SK-N-SH (cell line): ENCODE measurements at places on chromosomes 7 and 10.

DNA sequence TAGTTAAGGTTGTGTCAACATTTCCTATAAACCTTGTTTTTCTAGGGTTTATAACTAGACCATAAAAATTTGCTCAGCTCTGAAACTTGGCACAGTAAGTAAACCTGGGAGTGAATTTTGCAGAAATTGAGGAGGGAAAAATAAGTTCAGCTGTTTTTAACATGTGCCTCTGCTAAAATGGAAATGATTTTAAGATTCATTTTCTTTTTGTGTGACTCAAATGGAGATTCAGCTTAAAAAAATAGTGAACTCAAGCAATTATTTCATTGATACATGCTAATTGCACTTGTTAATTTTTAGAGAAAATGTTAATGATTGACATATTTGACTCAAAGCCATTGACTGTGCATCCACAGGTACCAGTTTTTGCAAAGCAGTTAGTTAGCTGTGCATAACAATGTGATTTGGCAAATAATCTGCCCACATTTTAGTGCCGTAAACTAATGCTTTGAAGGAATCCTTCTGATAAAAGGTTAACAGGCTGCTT, 68.5 kb upstream of the ZNF438 start:
- no peak overlapping the region for H3K4me3 ChIP-seq
- H3K36me3 ChIP-seq: no peaks in the 10 kb centered on the region
- no peak overlapping the region for H3K27ac ChIP-seq
- no peaks in the 10 kb centered on the region for H3K27me3 ChIP-seq

GRCh38 chr10:124385627-124386185, 33.0 kb downstream of the OAT start:
- H3K36me3 ChIP-seq: no peaks in the 10 kb centered on the region
- no peak overlapping the region for H3K4me3 ChIP-seq
- peaks cover 6% of the 10 kb centered on the region; the same call in 1 of the 2 replicates for H3K4me1 ChIP-seq
- H3K27me3 ChIP-seq: no peaks in the 10 kb centered on the region
- peak; percentile 11 for DNase-seq

- H3K4me1 ChIP-seq: no peaks in the 10 kb centered on the region
- no peaks in the 10 kb centered on the region for H3K36me3 ChIP-seq
- no peak for DNase-seq
- H3K27ac ChIP-seq: no peak overlapping the region
- H3K4me3 ChIP-seq: no peak overlapping the region
Measured at GRCh38 chr7:51270965-51271364, 45.6 kb downstream of the COBL start.

DNA sequence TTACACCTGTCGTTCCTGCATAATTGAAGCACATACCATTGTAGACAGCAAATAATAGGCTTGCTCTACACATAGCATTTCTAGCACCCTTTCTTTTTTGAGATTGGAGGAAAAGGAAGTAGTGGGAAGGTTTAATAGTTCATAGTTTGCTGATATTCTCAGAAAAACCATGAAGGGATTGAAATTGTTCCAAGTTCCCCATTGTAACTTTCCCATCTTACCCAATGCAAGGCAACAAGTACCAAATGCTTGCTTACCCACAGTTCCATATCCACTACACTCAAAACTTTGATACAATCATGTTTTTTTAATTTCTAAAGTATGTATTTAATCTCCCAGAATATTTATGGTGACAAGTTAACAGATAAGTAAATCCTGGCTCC, 13.8 kb downstream of the CYP3A5 start:
- H3K27me3 ChIP-seq: no peaks in the 10 kb centered on the region
- no peak overlapping the region for H3K4me3 ChIP-seq
- no peak for DNase-seq
- no peaks in the 10 kb centered on the region for H3K36me3 ChIP-seq

DNA sequence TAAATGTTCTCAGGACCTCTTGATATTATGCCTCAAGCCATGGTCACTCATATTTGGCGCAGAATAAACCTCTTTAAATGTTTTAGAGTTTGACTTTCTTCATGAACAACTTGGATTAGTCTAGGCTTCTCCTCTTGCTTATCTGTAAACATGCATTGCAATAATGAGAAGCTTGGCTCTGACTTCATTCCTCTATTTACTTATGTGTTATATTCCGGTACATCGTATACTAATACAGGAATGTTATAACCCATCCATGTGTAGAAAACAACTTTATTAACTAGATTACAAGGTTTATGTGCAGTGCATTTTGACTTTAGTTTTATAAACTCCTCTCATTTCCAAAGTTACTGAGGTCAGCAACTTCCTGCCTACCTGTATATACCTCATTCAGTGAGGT, 944.3 kb upstream of the GHITM start:
- no peak overlapping the region for H3K27ac ChIP-seq
- H3K4me1 ChIP-seq: no peaks in the 10 kb centered on the region; the same call in 1 of the 2 replicates
- no peaks in the 10 kb centered on the region for H3K27me3 ChIP-seq
- no peak overlapping the region for H3K4me3 ChIP-seq
- no peaks in the 10 kb centered on the region for H3K36me3 ChIP-seq

DNA sequence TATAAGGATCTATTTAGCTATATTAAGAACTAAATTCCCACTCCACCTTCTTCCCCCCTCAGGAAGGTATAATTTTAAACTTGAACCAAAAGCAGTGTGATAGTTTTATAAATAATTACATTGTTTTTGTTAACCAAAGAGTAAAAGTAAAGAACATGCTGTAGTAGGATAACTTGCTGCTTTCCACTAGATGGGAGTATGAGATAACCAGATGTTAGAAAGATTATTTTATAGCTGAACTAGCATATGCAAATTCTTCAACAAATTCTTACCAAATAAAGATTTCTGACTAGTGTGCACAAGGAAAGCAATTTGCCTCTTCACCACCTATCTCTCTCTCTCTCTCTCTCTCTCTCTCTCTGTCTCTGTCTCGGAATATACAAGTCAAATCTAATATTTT, 31.8 kb downstream of the TES start:
- H3K27ac ChIP-seq: no peak overlapping the region
- no peak for DNase-seq
- peaks cover 7% of the 10 kb centered on the region for H3K4me1 ChIP-seq

DNA sequence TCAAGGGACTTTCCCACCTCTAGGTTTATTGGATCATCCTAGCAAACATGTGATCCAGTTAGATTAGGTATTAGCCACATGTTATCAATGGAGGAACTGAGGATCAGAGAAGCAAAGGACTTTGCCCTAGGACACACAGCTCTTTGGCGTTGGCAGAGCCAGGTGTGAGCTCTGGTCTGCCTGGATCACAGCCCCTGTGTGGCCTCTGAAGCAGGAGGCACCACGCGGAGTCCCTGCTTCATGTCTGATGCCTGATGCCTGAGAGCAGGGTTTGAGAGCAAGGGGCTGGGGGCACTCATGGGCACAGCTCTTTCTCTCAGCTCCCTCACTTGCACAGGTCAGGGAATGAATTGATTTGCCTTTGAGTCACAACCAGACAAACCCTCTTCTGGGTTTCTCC, 64.7 kb upstream of the CTBP2 start:
- H3K27ac ChIP-seq: no peak overlapping the region
- H3K36me3 ChIP-seq: no peaks in the 10 kb centered on the region
- no peak for DNase-seq

DNA sequence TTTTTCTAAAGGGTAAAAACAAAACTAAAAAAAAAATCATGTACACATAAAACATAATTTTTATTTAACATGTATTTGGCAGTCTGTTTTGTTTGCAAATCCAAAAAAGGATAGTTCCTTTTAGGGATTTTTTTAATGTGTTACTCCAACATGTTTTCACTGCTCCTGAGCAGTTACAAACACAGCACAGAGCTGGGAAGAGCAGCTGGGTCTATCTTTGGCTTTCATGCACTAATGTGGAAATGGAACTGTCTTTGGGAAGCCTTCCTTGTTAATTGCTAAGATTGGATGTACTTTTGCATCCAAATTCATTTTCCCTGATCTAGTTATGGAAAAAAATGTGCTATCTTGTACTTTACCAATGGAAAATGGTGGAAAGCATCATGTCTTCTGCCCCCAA, 1035.1 kb downstream of the CNTNAP2 start:
- no peaks in the 10 kb centered on the region for H3K36me3 ChIP-seq
- no peak for DNase-seq
- H3K27ac ChIP-seq: no peak overlapping the region
- H3K27me3 ChIP-seq: no peaks in the 10 kb centered on the region
- no peaks in the 10 kb centered on the region for H3K4me1 ChIP-seq

DNA sequence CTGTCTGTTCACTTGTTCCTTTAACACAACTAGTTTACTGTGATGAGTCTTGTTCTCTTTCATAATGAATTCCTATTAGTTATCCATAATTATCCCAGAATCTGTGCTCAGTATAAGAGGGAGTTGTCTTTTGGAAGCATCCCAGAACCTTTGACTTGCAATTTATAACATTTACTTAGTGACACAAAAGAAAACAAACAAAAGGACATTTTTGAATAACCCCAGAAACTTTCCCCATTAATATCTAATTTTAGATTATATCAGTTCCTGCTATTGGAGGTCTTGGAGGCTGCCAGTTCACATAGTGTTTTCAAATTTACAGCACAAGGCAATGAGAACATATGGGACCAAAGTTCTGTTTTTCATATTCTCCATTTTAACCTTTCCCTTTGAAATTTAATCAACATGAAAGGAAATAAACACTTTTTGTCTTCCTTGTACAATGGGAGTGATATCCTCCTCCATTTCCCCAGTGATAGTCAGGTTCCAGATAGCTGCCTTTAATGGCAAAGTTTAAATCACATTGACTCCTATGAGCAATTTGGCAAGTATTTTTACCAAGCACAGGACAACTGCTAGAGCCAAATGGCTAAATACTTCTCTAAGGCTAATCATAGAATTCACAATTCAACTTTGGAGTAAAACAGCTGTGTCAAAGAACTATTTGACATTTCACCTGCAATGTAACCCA, 37.1 kb upstream of the GNAT3 start:
- no peaks in the 10 kb centered on the region for H3K27me3 ChIP-seq
- no peak overlapping the region for H3K27ac ChIP-seq
- H3K36me3 ChIP-seq: no peaks in the 10 kb centered on the region
- no peak overlapping the region for H3K4me3 ChIP-seq
- H3K4me1 ChIP-seq: no peaks in the 10 kb centered on the region

DNA sequence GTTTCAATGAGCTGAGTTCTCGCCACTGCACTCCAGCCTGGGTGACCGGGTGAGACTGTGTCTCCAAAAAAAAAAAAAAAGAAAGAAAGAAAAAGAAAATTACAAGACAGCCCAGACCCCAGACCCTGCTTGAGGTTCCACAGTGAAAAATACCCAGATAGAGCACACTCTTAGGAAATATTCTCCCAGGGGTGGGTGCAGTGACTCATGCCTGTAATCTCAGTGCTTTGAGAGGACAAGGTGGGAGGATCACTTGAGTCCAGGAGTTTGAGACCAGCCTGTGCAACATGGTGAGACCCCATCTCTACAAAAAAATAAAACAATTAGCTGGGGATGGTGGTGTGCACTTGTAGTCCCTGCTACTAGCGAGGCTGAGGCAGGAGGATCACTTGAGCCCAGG, 41.1 kb upstream of the GTF2IRD1 start:
- peaks cover 4% of the 10 kb centered on the region for H3K36me3 ChIP-seq
- H3K4me3 ChIP-seq: no peak overlapping the region
- H3K27ac ChIP-seq: no peak overlapping the region
- H3K4me1 ChIP-seq: no peaks in the 10 kb centered on the region
- DNase-seq: no peak

- DNase-seq: peak; percentile 41
- H3K36me3 ChIP-seq: no peaks in the 10 kb centered on the region
- H3K27me3 ChIP-seq: no peaks in the 10 kb centered on the region
- H3K27ac ChIP-seq: no peak overlapping the region
- peaks cover 5% of the 10 kb centered on the region for H3K4me1 ChIP-seq
- no peak overlapping the region for H3K4me3 ChIP-seq
Measured at GRCh38 chr10:114694752-114695151, 36.7 kb upstream of the ABLIM1 start.

- H3K4me1 ChIP-seq: peaks cover 5% of the 10 kb centered on the region; the same call in 1 of the 2 replicates
- no peak overlapping the region for H3K4me3 ChIP-seq
- DNase-seq: peak; percentile 44
- H3K36me3 ChIP-seq: no peaks in the 10 kb centered on the region
- H3K27me3 ChIP-seq: no peaks in the 10 kb centered on the region
Measured at GRCh38 chr10:50421026-50421719, 169.9 kb upstream of the ASAH2 start.

- no peak overlapping the region; the same call in 1 of the 2 replicates for H3K4me3 ChIP-seq
- H3K27ac ChIP-seq: no peak overlapping the region
- DNase-seq: no peak
- H3K4me1 ChIP-seq: peaks cover 5% of the 10 kb centered on the region
- H3K27me3 ChIP-seq: no peaks in the 10 kb centered on the region
- H3K36me3 ChIP-seq: peaks cover 6% of the 10 kb centered on the region; the same call in 1 of the 2 replicates
Measured at GRCh38 chr7:6056616-6057015, 25.4 kb downstream of the ANKRD61 start.

GRCh38 chr10:75542906-75543305, 111.5 kb downstream of the LRMDA start:
- H3K36me3 ChIP-seq: no peaks in the 10 kb centered on the region
- H3K27ac ChIP-seq: peak overlapping the region; percentile 38; the same call in 1 of the 2 replicates
- DNase-seq: peak; percentile 51

GRCh38 chr7:106658316-106659165, 2.4 kb downstream of the CCDC71L start:
- DNase-seq: no peak
- peak overlapping the region; percentile 71 for H3K4me3 ChIP-seq
- H3K36me3 ChIP-seq: peaks cover 30% of the 10 kb centered on the region
- H3K27me3 ChIP-seq: no peaks in the 10 kb centered on the region
- H3K4me1 ChIP-seq: peaks cover 20% of the 10 kb centered on the region

DNA sequence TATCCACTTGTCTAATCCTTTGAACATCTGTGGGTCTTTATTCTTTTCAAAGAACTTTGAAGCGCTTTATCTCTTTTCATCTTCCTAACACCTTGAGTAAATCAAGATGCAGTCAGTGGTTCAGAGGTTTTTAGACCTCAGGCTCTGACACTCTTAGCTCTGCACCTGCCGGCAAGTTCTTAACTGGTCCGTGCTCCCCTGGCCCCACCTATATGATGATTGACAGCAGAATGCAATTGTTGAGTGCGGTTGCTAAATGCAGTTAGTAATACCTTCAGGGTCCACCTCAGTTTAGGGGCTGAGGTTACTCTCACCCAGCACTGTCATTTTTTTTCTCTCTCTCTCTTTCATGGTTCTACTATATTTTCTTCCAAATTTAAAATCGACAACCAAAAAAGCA, 854.2 kb upstream of the AUTS2 start:
- no peaks in the 10 kb centered on the region for H3K36me3 ChIP-seq
- no peak overlapping the region for H3K27ac ChIP-seq
- no peak overlapping the region for H3K4me3 ChIP-seq
- H3K27me3 ChIP-seq: no peaks in the 10 kb centered on the region
- no peaks in the 10 kb centered on the region for H3K4me1 ChIP-seq

DNA sequence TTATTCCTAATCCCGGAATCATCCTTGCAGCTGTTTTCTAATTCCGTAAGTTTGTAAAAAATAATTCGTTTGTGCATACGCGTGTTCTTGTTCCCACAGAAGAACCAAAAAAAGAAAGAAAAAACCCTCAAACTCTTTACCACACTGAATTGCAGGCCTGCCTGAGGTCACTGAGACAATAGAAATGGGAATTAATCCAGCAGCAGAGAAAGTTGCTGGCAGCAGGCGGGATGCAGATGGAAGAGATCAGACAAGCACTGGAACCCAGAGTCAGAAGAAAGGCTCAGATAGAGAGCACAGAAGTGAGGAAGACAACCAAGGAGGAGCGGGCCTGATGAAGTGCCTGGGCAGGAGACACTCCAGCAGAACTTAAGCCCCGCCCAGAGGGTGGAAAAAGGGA, 141.5 kb upstream of the VWC2 start:
- H3K36me3 ChIP-seq: no peaks in the 10 kb centered on the region
- no peak overlapping the region for H3K27ac ChIP-seq
- no peak overlapping the region for H3K4me3 ChIP-seq
- DNase-seq: no peak
- peaks cover 6% of the 10 kb centered on the region; the same call in 1 of the 2 replicates for H3K4me1 ChIP-seq
- 0 out of 2 replicates have a peak, but pooled peaks cover 10% of the 10 kb centered on the region for H3K27me3 ChIP-seq

GRCh38 chr10:30039567-30039966, 19.8 kb downstream of the JCAD start:
- H3K36me3 ChIP-seq: peaks cover 79% of the 10 kb centered on the region
- H3K27ac ChIP-seq: no peak overlapping the region
- DNase-seq: peak; percentile 60
- no peak overlapping the region for H3K4me3 ChIP-seq
- H3K4me1 ChIP-seq: peaks cover 8% of the 10 kb centered on the region; the same call in 1 of the 2 replicates
- H3K27me3 ChIP-seq: no peaks in the 10 kb centered on the region
